Anterior cingulate cortex (tissue), 58 donors: ENCODE measurements at places on chromosomes 6 and 20.

DNA sequence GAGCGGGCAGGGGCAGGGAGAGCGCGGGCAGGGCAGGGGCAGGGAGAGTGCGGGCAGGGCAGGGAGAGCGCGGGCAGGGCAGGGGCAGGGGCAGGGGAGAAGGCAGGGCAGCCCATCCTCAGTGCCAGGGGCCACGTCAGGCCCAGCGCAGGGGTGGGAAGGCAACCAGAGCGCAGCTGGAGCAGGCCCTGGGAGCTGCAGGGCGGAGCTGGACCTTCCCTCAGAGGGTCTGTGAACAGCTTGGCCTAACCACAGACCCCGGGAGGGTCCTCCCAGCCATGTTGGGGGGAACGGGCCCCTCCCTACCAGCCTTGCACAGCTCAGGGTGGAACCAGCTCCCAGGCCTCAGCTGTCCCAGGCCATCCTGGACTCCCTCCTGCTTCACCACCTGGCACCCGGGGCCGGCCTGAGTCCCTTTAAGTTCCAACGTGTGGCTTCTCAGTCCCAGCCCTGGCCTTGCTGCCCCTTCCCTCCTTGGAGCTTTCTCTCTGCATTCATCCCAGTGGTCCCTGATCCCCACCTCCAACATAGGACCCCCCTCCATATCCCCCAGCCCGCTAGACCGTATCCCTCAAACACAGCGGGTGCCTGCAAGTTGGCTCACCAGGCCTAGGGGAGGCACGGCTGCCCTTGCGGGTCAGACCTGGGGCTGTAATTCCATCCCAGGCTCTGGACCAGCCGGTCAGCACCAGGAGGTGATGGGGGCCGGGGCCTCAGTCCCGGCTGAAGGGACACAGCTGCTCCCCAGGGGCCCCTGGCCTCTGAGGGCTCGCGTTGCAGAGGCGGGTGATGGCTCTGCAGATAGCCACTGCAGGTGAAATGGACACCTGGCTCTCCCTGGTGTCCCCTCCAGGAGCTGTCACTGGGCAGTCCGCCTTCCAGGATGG lies 5.6 kb upstream of the ZBTB46 start:
- no peak for DNase-seq

DNA sequence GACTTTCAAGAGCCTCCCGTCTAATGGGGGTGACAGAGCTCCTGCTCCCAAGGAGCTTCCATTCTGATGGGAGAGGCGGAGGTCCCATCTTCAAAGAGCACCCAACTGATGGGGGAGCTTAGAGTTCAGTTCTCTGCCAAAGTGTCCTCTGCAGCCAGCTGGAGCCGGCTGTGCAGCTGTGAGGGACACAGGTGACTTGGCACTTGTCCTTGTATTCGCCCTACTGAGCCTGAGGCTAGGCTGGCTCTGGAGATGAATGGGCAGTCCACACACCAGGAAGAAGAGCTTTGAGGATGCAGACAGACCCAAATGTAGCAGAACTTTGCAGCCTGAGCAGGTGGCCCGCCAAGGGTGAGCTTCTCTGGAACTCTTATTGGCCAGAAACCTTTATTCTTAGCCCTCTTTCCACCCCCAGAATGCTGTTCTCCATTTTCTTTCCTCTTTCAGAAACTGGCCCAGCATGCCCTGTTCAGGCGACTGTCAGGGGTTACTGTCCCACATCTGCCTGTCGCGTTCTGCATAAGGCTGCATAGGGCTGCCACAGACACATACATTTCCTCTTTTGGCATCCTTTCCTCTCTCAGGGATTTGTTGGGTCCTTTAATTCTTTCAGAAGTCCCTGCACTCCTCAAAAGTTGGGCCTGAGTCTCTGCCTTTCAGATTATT lies 108.7 kb upstream of the LRFN2 start:
- DNase-seq: no peak

DNA sequence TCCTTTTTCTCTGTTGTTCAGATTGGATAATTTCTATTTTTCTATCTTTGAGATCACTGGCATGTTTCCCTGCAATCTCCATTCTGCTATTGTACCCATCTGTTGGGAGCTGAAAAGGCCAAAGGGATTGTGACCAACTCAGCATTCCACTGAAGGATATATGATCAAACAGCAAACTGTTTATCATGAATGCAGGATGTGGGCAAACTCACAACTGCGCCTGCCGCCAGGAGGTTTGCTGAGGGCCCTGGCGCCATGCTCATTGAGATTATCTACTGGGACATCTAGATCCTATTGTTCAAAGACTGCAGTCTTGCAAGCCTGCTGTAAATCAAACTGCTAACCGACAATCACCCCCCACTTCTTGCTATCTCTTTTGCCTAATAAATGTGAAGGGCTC lies 3.8 kb upstream of the FKBP1A start:
- DNase-seq: no peak

GRCh38 chr6:16224409-16224808 lies 14.0 kb upstream of the GMPR start:
- no peak for DNase-seq

DNA sequence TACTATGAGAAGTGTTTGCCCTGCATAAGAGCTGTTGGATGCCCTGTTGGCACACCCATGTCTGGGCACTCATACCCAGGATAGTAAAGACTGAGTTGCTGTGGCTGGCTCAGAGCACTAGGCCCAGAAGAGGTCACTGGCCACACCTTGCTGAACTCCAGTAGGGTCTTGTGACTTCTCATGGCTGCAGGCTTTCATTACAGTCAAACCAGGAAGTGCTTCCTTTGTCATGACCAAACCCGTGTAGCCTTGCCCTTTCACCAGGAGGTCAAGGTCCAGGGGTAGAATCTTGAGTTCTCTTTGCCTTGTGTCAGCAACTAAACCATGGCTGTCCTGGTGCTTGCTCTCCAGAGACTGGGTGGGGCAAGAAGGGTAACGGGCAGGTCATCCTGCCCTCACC lies 49.5 kb downstream of the CD164 start:
- no peak for DNase-seq

DNA sequence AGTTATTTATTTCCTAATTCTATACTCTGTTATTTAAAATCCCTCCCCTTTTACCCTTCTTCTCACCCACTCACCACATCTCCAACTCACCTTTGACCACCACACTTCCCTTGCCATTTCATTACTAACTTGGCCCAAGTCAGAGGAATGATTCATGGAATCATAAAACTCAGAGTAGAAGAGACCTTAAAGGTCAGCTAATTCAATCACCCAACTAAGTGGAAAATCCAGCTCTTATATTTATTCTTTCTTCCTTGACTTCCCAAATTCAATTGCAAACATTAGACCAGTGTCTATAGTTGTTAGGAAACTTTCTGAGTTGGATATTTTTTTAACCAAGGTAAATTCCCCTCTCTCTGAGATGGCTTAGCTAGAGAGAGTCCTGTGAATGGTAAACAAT lies 26.5 kb upstream of the HEY2 start:
- no peak for DNase-seq

GRCh38 chr6:37095997-37096396 lies 74.0 kb upstream of the PIM1 start:
- DNase-seq: no peak

- peak; percentile 61 for DNase-seq
Measured at GRCh38 chr6:43668151-43669028, 19.2 kb downstream of the MRPS18A start.

DNA sequence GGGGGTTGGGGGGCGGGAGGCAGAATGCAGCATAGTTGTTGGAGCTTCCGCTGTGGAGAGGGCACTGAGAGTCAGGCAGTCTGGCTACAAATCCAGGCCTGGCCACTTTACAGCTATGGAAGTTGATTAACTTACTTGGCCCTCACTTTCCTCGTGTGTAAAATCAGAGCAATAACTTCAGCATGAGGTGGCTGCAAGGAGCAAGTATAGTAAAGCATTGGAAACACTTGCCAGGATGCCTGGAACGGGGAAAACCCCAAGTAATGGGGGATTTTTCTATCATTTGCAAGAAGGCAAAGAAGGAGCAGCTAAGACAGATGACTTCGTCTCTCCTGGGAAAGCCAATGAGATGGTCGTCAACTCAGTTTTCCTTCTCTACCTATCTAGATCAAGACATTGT lies 35.8 kb downstream of the AGPAT4 start:
- no peak for DNase-seq

- no peak for DNase-seq
Measured at GRCh38 chr20:48684501-48685041, 143.2 kb downstream of the PREX1 start.

DNA sequence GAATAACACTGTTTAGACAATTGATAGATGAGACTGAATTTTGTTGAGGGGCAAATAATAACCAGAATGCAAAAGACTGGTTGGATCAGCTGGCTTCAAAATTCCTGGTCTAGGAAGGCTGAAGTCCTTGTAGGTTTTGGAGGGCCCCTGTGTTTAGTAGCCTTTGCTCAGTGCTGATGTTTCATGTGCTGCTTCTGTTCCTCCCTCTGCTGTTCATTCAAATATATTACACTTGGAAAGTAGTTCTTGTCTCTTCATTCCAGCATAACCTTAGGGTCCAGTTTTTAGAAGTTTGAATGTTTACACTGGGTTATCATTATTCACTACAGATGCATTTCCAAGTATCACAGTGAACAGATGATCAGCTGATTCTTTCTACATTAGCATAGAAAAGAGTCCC lies 72.5 kb downstream of the FLRT3 start:
- no peak for DNase-seq

GRCh38 chr6:52663120-52663935 lies 7.6 kb upstream of the TMEM14A start:
- DNase-seq: peak; percentile 12
